ENCODE measurements at places on chromosomes 16 and 17.

- DNase-seq: no peak
These were observed 59.3 kb downstream of the KLHDC4 start for GRCh38 chr16:87706278-87707000.

DNA sequence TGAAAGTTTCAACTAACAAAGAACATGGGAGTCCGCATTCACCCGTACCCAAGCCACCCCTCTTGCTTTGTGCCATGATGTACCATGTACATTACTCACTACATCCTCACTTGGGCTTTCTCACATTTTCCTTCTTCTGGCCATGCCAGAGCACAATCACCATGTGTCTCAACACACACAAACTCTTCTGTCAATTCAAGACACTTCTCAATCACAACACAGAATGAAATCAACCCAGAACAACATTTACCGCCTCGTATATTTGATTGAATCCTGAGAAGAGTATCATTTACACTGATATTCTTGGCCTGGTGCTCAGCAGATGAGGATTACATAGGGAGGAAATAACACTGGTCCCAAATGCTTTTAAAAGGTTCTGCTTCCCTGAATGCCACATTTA is 4.5 kb downstream of the ADAMTS18 start:
- DNase-seq: no peak

- DNase-seq: peak; percentile 26
These were observed 25.9 kb downstream of the BRIP1 start for GRCh38 chr17:61837175-61838051.

DNA sequence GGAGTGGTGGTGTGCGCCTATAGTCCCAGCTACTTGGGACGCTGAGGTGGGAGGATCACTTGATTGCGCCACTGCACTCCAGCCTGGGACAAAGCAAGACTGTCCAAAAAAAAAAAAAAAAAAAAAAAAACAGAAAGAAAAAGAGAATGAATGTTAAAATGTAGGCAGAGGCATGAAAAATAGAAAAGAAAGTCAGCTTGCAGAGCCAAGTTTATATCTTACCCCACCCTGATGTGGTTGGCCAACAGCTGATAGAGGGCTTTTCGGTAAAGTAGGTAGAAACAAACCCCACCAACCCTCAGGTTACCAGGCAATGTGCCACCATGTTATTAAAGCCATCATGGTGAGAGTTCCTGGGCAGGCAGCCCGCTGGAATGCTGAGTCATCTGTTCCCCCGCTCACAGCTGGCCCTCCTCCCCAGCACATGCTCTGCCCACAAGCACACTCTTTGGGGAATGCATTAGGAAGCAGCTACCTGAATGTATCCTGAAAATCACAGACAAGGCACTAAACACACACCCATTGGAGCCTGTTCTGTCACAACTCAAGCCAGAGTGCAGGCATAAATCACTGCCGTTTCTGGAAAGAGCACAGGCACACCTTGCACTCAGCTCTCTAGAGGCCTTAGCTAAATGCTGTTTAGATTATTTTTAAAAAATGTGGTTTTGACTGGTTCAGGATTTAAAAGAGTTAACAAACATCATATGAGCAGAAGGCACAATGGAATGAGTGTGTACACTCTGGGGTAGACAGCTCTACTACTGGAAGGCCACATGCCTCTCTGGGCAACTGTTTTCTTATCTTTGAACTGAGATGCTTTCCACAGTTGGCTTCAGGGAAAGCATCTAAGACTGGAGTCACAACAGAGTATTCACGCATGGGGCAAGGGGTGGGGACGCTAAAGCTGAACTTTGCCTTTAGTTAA is 128.5 kb downstream of the PARN start:
- DNase-seq: peak; percentile 94

- DNase-seq: no peak
These were observed 68.0 kb downstream of the MED13 start for GRCh38 chr17:61996916-61997605.

GRCh38 chr17:17696882-17697633 is 15.8 kb downstream of the RAI1 start:
- no peak for DNase-seq

GRCh38 chr17:32486701-32487472 is at the start of gene CDK5R1:
Gene CDK5R1, plus strand, starts transcription at chr17:32486993. Its CDS starts 628 bp downstream, at chr17:32487621.
- DNase-seq: no peak

- DNase-seq: no peak
These were observed 541 bp upstream of the RBBP6 start for GRCh38 chr16:24538756-24539294.

GRCh38 chr17:17032131-17032692 is 10.0 kb upstream of the MPRIP start:
- no peak for DNase-seq

GRCh38 chr16:23072084-23072599 is 77.1 kb downstream of the USP31 start:
- DNase-seq: peak; percentile 78

DNA sequence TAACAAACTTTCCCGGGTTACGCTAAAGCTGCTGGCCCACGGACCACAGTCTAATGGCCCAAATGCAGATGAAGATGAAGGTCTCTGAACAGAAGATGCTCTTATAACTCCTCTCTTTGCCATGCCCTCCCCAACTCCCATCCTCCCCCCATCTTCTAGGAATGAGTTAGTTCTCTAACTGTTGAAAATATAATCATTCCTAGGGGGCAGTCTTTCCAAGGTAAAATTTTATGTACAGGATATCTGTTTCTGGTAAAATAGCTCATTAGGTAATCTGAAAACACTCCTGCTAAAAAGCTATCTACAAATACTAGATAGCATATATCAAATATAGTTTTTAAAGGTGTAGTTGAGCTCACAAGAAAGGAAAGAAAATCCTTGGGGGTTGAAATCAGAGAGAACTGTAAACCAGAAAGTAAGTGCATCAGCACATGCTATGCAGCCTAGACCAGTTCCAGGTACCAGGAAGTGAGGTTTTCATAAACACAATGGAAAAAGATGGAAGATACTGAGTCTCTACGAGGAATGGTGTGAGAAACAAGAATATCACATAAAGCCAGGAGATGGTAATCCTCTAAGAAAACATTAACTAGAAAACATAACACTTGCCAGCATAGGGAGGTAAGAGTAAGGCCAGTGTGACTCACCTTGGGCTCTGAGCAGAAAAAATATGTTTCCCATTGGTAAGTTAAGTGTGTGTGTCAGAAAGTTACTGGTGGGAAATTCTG is 38.1 kb downstream of the CMC2 start:
- DNase-seq: peak; percentile 91

GRCh38 chr16:63066552-63066951 is 1030.3 kb upstream of the CDH8 start:
- DNase-seq: peak; percentile 3

- DNase-seq: no peak
These were observed 124.9 kb downstream of the MRTFB start for GRCh38 chr16:14196011-14196410.

DNA sequence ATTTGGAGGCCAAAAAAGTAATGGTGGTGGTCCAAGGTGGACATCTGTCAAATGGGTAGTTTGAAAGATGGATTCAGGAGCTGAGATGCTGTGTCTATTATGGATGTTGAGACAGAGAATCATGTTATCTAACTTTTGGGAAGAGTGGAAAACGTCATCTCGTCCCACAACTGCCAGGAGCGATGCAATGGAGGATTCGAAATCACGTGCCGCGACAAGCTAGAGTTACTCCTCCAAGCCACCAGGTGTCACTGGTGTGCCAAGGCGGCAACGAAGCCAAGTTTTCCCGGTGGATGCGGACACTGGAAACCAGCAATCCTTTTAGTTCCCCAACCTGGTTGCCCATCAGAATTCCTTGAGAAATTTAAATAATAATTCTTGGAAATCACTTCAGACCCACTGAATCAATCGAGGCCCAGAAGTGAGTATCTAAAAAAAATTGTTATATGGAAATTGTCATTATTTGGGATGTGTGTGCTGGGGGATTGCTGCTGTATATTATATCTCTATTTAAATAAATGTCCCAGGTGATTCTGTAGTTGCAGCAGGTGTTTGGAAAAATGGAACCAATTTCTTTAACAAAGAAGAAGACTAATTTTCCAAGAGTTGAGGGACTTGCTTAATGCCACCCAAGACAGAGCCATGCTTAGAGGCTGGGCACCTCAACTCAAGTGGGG is 206.1 kb downstream of the HAPSTR1 start:
- peak; percentile 39 for DNase-seq

- no peak for DNase-seq
These were observed 14.9 kb downstream of the CDIP1 start for GRCh38 chr16:4523686-4524085.

- DNase-seq: peak; percentile 42
These were observed 37.8 kb upstream of the ADGRG1 start for GRCh38 chr16:57590654-57591085.

DNA sequence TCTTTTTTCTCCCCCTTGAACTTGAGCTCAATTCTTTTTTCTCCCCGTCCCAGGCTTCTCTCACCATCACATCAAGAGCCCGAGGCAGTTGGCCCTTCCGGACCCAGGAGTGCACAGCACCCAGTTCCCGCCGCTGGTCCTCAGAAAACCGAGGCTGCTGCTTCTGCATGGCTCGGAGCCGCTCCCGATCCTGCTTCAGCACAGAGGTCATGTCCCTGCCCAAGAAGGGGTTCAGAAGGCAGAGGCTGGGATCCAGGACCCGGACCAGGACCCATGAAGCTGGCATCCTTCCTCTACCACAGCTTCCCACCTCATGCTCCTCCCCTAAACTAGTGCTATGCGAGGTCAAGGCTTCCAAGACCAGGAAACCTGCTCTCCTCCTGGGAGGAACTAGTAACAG is 10.5 kb downstream of the PER1 start:
- DNase-seq: no peak

DNA sequence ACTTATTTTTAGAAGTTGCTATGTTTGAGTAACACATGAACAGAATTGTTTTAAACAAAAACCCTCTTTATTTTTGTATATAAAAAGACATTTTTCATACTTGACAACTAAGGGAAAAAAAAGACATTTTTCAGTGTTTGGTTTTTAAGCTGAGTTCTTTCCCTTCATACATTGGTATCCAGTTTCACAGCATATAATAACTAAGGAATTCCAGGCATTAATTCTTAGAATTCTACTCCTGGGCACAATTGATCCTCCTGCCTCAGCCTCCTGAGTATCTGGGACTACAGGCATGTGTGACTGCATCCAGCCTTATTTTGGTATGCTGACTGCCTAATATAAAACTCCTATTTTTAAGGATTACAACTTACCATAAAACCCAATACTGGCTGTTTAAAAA is 8.4 kb downstream of the FBXO47 start:
- DNase-seq: no peak

- no peak for DNase-seq
These were observed 34.8 kb downstream of the UBN1 start for GRCh38 chr16:4882000-4882632.

DNA sequence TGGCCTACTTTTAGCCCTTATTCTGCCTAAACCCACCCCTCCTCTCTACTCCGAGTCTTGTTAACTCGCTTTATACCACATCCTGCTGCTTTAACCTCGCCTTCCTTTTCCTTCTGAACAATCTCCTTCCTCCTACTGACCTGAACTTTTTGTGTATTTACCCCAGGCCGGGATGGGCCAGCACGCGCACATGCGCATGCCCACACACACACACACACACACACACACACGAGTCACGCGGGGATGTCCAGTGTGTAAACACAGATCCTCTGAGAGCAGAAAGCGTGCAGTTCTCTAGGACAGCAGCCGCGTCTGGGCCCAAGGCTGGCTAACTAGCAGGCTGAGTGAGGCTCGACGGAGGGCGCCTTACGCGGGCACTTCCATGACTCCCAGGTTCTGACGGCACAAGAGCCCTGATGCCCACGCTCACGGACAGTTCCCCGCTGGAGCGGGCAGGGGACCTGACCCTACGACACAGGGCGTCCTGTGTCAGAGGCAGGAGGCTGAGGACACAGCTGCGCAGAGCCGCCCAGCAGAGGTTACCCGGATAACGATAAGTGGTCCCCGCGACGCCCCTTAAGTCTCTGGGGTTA is 610 bp downstream of the PIK3R5 start:
- DNase-seq: no peak

DNA sequence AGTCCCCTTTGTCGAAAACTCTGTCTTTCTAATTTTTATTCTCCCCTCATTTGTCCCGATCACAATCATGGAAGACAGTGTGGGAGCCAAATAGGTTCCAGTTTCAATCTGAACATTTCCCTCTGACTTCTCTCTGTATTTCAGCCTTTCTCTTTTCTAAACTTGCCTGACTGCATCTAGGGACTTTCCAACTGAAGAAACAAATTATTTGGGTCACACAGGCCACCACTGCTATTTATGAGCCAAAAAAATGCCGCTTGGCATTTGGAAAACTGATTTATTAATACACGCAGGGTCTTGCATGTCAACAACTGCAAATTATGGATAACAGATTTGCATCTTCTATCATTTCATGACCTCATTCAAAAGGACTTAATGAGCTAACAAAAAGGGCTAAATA is 55.2 kb upstream of the ELAC2 start:
- no peak for DNase-seq
